ENCODE measurements at places on chromosomes 3 and 15.

DNA sequence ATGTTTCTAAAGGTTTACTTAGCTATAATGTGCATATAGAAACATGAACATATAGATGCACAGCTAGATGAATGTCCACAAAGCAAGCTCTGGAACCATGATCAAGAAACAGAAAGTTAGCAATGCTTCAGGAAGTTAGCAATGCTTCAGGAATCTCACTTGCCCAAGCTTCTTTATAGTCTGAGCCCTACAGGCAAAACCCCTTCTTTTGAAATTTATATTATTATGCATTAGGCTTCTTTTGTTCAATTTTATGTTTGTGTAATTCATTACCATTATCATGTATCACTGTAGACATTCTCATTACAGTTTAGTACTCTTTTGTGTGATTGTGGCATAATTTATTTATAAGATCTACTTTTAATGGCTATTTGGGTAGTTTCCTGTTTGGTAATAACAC, 286.4 kb upstream of the BCHE start:
- DNase-seq: no peak

DNA sequence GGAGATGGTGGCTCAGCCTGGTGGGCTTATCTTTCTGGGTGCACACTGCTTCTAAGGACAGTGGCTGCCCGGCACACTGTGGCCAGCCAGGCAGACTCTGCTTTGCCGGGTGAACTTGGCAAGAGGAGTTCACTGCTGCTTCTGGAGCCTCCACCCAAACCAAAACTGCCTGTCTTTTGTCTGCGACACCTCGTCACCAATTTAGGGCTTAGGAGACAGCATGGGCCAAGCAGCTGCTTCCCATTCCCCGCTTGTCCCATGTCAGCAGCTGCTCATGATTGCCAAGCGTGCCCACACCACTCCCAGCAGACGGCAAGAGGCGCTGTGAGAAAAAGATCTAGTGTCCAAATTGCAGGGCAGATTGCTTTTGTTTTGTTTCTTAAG, 57.3 kb downstream of the LSM3 start:
- no peak for DNase-seq

GRCh38 chr15:41933771-41934170, 38.6 kb downstream of the EHD4 start:
- DNase-seq: no peak

- no peak for DNase-seq
Observed at GRCh38 chr15:65389226-65389625, 11.4 kb upstream of the IGDCC3 start.

Data from AG09309 (cell line).